ENCODE measurements at places on chromosomes 3 and 15.

DNA sequence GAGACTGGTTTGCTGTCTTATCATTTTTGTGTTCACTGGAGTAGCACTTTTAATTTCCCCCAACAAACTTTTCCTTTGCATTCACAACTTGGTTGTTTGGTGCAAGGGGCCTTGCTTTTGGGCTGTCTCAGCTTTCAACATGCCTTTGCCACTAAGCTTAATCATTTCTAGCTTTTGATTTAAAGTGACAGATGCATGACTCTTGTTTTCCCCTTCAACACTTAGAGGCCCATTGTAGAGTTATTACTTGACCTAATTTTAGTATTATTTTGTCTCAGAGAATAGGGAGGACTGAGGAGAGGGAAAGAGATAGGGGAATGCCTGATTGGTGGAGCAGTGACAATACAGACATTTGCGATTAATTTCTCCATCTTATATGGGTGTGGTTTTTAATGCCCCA is 340.1 kb upstream of the MANF start:
- no peak for DNase-seq

DNA sequence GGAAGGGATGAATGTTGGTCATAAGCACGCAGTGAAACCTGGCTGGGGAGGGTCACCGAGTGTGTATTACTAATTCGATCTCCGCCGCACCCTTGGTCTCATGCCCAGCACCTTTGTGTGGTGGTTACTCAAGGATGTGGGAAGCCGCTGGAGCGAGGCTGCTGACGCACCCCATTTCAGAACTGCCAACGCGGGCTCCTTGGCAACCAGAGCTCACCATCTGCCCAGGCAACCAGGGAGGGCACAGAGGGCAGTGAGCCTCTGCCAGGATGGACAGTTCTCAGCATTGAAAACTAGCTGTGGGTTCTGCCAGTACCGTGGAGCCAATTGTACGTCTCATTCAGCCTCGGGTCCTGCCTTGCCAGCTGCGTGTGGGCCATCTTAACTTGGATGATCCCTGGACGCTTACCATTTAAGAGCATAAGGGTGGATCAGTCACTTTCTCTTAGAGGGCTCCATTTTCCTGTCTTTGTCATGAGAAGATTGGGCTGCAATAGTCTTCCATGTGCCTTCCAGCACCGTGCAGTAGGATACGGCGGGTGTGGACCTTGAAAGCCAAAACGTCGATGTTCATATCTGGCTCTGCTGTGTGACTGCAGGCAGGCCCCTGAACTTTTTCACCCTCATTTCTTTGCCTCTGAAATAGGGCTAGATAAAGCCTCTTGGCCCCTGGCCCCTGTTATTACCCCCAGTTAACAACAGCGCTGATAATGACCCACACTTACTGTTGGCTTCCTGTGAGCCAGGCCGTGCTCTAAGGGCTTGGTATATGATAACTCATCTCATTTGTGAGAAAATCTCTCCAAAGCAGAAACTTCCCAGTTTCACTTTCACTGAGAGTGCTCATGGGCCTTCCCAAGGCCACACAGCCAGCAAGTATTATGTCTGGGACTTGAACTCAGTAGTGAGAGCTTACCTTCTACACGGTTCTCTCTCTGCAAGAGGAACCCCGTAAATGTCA is 238.8 kb downstream of the OPA1 start:
- no peak for DNase-seq

- no peak for DNase-seq
These were observed 38.6 kb downstream of the ZXDC start for GRCh38 chr3:126436826-126437717.

- no peak for DNase-seq
These were observed 30.1 kb downstream of the MAP1A start for GRCh38 chr15:43547539-43547938.

- no peak for DNase-seq
These were observed 35.9 kb upstream of the SPRED1 start for GRCh38 chr15:38216763-38217162.

- no peak for DNase-seq
These were observed 78.2 kb downstream of the NEDD4 start for GRCh38 chr15:55915221-55915620.

- no peak for DNase-seq
These were observed 197.1 kb upstream of the TPM1 start for GRCh38 chr15:62845241-62846126.

DNA sequence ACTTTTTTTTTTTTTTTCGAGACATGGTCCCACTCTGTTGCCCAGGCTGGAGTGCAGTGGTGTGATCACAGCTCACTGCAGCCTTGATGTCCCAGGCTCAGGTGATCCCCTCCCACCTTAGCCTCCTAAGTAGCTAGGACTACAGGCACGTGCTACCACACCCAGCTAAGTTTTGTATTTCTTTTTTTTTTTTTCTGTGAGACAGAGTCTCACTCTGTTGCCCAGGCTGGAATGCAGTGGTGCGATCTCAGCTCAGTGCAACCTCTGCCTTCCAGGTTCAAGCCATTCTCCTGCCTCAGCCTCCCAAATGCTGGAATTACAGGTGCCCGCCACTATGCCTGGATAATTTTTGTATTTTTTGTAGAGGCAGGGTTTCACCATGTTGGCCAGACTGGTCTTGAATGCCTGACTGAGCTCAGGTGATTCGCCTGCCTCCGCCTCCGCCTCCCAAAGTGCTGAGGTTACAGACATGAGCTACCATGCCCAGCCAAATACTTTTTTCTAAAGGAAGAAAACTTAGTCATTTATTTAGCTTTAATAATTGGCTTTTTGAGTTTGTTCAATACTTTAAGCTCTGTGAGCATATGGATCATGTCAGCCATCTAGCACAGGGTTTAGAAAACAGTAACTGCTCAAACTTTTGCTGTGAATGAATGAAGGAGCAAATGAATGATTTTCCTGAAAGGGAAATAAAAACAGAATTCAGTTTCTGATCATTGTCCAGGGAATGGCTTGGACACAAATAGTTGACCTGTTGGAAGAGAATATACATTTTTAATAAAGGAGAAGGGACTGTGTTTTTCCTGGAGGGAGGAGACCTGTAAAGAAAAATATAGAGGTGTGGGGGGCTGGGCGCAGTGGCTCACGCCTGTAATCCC is 26.0 kb downstream of the UBE2E1 start:
- no peak for DNase-seq

- DNase-seq = no peak
These were observed 58.1 kb upstream of the MRPS22 start for GRCh38 chr3:139285691-139286090.

DNA sequence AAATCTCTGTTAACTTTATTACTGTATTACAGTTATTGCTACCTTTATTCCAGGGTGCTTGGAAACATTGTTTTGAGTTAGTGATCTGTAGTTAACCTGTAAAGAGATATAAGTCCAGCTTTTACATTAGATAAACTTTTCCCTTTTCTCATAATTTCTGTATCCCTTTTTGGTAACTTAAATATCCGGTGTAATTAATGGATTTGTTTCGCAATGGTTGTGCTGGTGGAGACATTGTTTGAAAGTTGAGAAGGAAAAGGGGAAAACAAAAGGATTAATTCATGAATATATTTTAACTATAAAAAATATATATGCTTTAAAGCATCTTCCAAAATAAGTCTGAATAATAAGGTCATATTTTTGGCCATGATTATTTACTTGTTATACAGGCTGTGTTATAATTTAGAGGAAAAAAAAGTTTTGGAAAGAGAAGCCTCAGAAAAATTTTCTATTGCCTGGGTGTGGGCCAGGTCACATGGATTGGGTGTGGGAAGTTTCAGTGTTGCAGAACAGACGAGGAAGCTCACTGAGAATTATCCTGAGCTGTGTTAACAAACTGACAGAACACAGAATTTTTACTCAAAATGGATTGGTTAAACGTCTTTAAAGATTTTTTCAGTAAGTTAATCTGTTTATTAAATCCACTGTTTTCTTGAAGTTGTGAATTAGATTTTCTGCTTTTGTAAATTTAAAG is 27.7 kb upstream of the IL20RB start:
- DNase-seq = no peak

- no peak for DNase-seq
These were observed 8.0 kb downstream of the ZBBX start for GRCh38 chr3:167372138-167372537.

- DNase-seq = no peak
These were observed 129.6 kb upstream of the AGBL1 start for GRCh38 chr15:85950101-85950500.

- DNase-seq = no peak
These were observed 130.9 kb upstream of the RGMA start for GRCh38 chr15:93219859-93220420.

DNA sequence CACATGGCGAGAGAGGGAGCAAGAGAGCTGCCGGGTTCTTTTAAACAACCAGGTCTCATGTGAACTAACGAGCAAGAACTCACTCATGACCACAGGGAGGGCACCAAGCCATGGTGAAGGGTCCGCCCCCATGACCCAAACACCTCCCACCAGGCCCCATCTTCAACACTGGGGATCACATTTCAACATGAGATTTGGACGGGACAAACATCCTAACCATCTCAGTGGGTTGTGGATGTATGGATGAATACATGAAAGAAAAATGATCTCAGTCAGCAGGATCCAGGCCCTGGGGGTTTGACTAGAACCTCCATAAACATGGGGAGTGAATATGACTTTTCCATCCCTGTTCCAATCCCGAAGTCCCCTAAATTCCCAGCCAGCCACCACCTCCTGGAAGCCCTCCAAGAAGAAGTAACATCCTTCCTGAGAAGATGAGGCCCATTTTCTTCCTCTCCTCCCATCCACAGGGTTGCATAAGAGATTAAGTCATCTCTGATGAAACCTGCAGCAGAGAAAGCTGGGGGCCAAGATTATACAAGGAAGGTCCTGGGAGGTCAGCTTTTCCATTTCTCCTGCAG is 9.5 kb downstream of the CAV3 start:
- DNase-seq = no peak

DNA sequence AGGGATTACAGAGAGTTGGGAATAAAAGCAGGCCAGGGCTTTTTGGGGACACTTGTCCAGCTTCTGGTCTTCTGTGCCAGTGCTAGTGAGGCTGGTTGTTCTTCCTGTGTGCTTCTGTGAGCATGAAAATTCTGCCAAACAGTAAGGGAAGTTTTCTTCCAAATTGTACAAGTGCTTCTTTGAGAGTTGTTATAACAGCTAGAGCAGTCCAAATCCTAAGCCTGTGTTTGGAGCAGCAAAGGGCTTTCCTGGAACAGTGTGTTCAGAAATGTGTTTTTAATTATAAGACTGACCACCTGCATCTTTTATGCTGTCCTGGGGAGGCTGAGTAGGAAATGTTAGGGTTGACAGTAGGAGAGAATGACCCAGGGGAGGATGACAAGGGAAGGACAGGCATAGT is 223.0 kb upstream of the P2RY1 start:
- DNase-seq = no peak

GRCh38 chr15:56394909-56395308 is 29.7 kb downstream of the TEX9 start:
- DNase-seq = no peak

DNA sequence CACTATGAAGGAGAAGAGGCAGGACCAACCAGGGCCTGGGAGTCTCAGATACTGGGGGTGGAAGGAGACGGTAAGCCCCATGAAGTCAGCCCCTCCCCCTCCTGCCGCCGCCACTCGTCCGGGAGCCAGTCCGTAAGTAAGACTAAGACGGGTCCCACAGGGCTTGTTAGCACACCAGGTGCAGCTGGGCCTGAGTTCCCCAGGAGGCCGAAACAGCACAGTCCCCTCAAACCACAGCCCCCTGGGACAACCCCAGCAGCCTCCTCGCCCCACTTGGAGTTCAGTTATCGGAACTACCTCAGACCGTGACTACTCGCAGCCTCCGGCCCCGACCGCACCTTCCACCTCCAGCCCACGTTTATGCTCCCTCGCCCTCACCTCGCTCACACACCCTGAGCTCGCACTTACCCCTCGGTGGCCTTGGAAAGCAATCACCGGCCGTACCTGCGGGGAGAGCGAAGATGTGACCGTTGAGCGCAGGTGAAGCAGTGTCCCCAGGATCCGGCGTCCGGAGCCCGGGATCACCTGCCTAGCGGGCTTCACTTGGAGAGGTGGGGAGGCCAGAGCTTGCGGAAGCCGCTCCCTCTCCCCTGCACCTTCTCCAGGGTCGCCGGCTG is 557 bp downstream of the ELL3 start:
- no peak for DNase-seq

DNA sequence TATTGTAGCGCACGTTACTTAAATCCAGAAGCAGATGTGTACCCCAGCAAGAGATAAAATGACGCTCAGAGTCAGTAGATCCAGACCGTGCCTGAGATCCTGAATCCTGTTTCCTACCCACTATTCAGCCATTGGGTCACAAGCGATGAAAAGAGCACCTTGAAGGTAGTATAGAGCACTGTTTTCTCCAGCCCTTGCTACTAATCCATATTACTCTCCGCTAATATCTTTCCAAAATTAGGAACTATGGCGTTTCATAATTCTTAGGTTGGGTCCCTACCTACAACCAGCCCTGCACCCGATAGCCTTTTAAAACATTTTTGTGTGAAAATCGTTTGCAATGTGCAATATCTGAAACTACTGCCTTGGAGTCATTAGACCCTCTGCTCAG is 596 bp downstream of the BTD start:
- no peak for DNase-seq

- DNase-seq = no peak
These were observed 195.4 kb downstream of the RAP2B start for GRCh38 chr3:153357436-153357835.

- no peak for DNase-seq
These were observed 129.6 kb upstream of the GPR149 start for GRCh38 chr3:154559623-154560022.

DNA sequence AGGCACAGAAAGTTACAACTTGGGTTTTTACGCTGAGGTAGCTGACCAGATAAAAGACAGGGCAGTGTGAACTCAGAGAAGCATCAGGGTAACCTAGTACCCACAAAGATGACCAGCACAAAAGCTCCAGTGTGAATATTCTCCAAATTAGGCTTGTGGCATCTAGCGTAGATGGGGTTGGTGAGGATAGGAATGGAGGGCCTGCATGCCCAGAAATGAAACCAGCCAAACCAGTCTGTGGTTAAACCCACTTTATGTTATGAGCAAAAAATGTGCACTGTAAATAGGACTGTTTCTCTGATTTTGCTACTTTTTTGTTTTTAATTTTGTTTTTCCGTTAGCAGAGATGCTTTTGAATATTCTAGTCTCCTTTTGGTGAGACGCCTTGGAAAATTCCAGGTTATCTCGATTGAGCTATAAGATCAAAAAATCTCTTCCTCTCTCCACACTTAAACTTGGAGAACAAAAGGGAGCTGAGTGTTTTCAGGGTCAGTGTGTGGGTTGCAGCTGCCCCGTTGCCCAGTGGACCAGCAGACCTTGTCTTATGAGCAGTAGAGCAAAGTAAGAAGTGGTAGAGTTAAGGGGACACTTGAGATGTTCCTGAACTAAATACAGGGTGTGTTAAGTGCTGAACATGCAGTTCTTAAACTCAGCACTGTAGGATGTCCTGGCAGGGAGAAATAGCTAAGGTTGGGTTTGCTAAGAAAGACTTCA is 132.9 kb downstream of the C3orf38 start:
- no peak for DNase-seq
